ENCODE measurements at places on chromosomes 11 and 22.

DNA sequence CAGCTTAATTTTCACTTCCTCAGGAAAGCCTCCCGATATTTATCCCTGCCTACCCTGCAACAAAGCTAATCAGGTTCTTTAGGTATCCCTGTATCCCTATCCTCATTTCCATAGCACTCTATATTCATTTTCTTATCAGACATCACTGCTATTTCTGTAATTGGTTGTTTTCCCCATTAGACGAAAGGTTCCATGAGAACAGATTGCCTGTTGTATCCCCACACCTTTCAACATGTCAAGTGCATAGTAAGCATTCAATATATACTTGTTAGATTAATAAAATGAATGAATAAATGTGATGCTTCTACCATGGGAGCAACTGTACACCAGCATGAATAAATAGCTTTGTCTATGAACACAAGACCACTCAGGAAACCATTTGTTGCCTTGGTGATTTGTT lies 499.8 kb downstream of the DLG2 start:
- no peak for DNase-seq

DNA sequence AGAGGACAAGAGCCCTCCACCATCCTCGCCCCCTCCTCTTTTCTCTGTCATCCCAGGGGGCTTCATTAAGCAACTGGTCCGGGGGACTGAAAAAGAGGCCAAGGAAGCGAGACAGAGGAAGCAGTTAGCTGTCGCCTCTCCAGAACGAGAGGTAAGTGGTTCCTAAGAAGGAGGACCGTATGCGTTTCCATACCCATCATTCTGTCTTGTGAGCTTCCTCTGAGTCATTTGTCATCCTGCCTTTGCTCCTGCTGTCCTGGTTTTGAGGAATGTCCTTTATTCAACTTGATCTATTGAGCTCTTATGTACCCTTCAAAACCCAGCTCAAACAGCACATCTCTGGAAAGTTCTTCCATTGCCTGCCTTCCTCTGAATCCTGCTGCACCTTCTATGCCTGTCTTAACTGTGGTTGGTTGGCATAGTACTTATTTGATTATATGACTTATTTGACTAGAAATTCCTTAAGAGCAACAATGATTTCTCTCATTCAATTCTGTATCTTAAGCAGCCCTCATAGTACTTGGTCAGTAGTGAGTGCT lies 21.3 kb downstream of the MYO18B start:
- no peak for DNase-seq

- no peak for DNase-seq
Observed at GRCh38 chr22:32246166-32246565, 9.0 kb downstream of the SLC5A4 start.

DNA sequence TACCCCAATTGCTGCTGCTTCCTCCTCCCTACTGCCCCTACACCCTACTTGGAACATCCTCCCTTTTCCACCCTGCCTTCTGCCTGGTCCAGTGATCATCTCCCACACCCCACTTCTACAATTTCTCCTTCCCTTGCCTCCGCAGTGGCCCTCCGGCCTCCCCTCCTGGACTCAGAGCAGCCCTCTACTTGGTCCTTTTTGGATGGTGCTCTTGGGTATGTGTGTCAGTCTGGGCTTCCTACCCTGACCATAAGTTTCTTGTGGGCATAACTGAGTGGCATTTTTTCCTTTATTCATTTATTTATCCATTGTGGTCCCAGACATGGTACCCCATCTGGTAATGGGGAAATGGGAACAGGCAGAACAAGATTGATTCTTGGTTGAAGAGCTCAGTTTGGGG lies 111.4 kb upstream of the NAV2 start:
- DNase-seq = no peak

- no peak for DNase-seq
Observed at GRCh38 chr22:47172771-47173534, 410.5 kb downstream of the TBC1D22A start.

GRCh38 chr11:34432822-34433221 lies 5.9 kb upstream of the CAT start:
- DNase-seq = no peak

DNA sequence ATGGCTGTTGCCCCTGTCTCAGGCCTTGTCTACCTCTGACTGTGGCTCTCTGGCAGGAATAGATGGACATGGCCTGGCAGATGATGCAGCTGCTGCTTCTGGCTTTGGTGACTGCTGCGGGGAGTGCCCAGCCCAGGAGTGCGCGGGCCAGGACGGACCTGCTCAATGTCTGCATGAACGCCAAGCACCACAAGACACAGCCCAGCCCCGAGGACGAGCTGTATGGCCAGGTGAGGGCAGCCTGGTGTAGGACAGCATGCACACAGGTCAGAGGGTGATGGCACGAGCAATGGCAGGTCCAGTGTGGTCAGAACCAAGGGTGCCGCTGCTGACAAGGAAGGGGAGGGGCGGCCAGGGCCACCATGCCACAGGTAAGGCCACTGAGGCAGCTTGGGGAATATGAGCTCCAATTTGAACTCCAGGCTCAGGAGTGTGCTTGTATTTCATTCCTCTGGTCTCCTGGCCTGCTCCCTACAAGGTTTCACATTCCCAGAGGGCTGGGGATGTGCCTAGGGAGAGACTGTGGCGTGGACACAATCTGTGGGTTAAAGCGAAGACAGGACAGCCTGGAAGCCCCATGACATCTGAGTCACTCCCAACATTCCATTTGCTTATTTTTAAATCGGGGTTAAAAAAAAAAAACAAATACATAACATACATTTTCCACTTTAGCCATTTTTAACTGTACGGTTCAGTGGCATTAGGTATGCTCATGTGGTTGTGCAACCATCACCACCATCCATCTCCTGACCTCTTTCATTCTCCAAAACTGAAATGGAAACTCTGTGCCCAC lies 562 bp downstream of the FOLR3 start:
- DNase-seq = no peak

DNA sequence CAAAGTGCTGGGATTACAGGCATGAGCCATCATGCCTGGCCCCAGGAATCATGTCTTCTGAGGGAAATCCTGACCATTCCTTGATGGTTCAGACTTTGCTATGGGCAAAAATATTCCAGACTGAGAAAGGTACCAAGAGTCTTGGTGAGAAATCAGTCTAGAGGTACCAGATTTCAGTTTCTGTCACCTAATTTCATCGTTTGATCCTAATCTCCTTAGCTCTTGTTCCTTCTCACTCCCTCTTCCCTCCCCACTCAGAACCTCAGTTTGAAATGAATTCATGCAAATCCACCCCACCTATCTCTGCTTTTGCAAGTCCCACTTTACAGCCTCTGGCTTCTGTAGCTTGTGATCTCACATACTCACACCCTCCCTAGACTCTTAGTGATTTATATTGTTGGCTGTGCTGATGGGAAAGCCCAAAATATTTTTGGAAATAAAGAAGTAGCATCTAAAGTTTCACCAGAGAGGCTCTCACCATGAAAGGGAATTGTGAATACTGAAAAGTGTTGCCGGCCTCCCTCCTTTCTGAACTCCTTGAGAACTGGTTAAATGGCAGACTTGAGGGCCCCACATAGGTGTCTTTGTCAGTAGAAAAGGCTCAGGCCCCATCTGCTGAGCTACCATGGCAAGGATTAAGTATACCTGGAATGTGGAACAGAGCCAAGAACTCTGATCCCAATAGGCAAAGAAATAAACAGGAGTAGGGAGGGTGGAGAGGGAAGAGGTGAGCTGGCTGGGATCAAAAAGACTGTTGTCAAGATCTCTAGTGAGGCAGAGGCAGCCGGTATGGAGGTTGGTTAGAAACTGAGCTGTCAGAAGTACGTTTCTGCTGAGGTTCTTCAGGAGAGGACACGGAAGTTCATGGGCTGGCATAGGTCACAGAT lies 190.5 kb upstream of the MTMR2 start:
- DNase-seq = no peak

DNA sequence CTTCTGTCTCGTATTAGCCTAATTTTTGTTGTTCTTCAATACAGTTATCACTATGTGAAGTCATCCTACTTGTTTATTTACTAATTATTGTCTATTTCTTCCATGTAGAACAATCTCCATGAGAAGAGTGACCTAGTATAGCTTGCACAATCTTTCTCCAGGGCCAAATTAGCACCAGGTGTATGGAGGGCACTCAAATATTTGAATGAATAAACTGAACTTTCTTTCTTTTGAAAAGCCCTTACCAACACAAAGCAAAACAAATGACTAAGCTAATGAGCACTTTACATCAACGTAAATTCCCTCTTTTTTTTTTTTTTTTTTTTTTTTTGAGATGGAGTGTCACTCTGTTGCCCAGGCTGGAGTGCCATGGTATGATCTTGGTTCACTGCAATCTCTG lies 34.2 kb downstream of the ABTB2 start:
- no peak for DNase-seq

DNA sequence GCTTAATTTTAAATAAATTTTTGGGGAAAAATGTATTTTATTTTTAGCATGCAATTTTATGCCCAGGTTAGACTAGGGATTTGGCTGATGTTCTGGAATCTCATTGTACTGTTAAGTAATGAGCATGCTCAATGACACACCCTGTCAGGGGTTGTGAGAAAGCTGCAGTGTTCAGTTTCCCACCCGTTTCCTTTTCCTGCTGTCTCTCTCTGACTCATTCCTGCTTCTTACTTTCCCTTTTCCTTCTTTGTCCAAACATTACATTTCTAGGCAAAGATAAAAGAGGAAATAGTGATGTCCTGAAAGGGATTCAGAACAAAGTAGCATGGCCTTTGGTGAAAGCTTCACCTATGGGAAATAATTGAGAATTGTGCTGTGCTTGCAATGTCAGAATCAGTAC lies 22.7 kb downstream of the OOSP3 start:
- DNase-seq = no peak

GRCh38 chr11:66894141-66894540 lies 37.3 kb downstream of the LRFN4 start:
- no peak for DNase-seq

DNA sequence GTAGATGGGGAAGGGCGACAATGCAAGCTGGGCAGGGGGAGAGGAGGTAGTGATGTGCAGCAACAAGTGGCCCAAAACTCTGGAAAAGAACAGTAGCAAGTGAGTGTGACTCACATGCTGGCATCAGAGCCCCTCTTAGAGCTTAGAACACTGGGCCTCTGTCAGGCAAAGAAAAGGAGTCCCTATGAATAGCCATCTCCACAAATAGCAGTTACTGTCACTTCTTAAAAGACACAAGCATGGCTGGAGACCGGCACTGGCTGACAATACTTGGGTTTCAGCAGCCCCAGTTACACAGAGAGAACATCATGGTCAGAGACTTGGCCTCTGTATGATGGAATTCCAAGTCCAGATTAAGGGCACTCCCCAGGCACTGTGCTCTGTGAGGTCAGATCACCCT lies 58.2 kb downstream of the PRCP start:
- DNase-seq = no peak

DNA sequence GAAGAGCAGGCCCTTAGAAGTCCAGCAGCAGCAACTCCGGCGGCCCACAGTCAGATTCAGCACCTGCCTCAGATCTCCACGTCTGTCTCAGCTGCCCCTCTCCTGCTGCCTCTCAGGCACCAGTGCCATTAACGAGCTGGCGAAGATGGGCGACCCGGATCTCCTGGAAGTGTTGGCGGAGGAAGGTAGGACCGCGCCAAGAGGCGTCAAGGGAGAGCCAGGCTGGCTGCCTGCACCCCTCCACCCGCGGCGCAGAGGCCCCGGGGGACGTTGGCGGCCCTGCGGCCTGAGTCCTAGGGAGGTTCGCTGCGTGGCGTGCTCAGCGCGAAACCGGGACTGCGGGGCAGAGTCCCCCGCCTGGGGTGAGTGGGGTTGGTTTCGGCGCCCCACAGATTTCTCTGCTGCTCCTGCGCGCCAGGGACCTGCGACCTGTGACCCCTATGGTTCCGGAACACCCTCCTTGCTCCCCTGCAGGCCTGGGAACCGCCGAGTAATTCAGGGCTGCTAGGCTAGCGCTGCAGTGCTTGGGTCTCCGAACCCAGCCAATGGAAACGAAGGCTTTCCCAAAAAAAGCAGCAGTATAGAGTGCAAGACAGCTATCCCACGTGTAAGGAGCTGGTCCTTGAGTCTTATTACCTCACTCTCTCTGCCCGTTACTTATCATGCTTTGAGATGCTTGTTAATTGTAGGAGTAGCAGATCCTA lies 615 bp downstream of the ANO5 start:
- DNase-seq = peak; percentile 44

DNA sequence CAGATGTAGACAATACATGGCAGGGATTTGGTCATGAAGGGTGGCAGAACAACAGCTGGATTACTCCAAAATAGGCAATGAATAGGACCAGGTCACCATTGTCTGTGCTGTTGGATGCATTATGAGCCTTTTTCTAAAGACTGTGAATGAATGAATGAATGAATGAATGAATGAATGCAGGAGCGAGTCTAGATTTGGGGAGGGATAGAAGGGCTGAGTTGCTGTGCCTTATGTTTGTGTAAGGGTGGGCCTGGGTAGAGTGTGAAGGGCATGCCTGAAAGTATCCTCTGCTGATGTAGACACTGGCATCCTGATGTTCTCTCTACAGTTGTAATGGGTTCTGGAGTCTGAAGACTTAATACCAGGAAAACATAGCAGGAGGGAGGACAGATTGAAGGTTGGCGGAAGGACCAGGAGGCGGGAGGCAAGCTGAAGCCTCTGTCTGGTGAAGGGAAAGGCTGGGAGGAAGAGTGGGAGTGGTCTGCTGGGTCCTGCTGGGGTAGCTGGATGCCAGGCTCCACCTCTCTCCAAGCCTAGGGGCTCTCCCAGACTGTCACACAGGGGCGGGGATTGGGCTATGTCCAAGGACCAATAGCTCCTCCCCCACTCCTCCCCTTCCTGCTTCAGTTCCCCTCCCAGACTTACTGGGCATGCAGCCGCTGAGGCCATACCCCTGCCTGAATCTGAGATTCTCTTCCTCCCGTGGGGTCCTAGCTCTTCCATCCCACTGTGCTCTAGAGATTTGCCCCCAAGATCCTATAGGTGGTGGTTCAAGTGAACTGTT lies 4.8 kb downstream of the TRIM3 start:
- peak; percentile 90 for DNase-seq

DNA sequence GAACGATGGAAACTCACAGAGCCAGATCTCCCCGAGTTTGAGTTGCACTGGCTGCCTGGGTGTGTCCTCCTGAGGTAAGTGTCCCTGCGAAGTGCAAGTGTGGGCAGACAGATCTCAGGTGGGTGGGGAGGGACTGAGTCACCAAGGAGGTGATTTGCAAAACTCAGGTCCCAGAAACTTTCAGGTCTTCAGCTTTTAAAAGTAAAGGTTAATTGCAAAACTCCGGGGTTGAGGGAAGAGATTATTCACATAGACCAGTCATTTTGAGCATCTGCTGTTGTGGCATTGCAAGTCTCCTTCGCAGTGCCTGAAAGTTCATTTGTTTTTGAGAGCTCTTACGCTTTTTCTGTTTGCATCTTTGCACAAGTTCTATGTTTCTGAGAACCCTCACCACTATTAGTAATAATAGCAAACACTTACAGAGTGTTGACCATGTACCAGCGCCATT lies 7.1 kb downstream of the CD44 start:
- DNase-seq = no peak

GRCh38 chr22:37647928-37648327 lies 8.5 kb downstream of the SH3BP1 start:
- DNase-seq = no peak

GRCh38 chr22:46619240-46619829 lies 851 bp upstream of the GRAMD4 start:
- DNase-seq = no peak

- no peak for DNase-seq
Observed at GRCh38 chr22:36405221-36405661, 17.5 kb upstream of the MYH9 start.

GRCh38 chr11:120130991-120131760 lies 6.7 kb downstream of the TRIM29 start:
- DNase-seq = no peak

GRCh38 chr11:21622566-21622965 lies 570.3 kb upstream of the ANO5 start:
- no peak for DNase-seq

Measured in COR-L47 (cell line).